ENCODE measurements at places on chromosomes 6 and 20.

DNA sequence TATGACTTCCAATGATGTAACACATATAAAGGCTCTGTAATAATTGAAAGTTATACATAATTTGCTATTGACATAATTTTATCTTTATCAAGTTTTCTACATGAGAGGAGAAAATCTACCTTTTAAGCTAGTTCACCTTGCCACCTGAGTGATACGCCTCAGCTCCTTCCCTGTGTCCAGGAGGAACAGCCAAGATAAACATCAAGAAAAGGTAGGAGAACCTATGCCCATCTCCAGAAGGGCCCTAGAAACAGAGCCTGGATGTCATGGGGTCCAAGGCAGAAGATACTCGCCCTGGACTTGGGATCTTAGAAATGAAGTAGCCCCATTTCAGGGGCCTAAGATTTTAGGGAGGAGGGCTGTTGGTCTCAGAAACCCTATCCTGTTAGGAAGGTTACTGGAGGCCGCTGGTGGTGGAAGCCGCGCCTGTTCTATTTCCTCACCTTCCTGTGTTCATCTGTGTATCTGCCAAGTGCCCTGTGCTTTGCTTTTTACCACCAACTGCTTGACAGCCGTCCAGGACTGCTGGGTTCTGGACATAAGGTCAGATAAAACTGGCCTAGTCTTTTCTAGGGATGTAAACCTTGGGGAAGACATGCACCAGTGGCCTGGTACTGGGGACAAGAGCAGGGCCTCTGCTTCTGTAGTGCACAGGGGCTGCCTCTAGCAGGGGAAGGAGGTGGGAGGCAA is 178.5 kb downstream of the ARID1B start:
- no peak for DNase-seq

GRCh38 chr6:33783781-33784520 is 5.0 kb downstream of the LEMD2 start:
- no peak for DNase-seq

GRCh38 chr6:51514748-51515402 is 572.5 kb downstream of the PKHD1 start:
- DNase-seq, result no peak

GRCh38 chr6:152206072-152206818 is 398.8 kb downstream of the ESR1 start:
- DNase-seq, result no peak

All from T-helper 1 cell (primary cell).